ENCODE measurements at places on chromosomes 5 and 9. TPM values are rescaled to one million over a fixed set of nuclear protein-coding genes. Genes with fewer than 3 reads are reported as not detected.

- no peak for DNase-seq
Observed at GRCh38 chr5:158943057-158943456, 156.7 kb downstream of the EBF1 start.

GRCh38 chr5:135364421-135365262 is 34.4 kb downstream of the MACROH2A1 start:
- no peak for DNase-seq

- DNase-seq: peak; percentile 65
Observed at GRCh38 chr5:178232124-178232919, at the start of gene PHYKPL. PHYKPL (minus strand) TSS chr5:178232802; CDS start chr5:178232550, 252 bp downstream.

DNA sequence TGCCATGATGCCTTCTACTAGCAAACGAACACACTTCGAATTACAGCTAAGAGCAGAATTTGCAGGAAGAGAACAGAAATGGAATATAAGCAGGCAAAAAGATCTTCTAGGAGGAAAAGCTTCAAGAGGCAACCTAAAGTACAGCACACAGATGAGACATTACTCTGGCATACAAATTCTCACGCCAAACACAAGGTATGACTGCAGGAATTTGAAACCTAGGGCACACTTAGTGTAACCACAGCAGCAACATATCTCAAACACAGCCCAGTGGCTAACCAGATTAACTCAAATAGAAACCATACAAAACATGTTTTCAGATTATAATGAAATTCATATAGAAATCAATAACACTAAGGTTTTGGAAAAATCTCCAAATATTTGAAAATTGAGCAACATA is 481.0 kb upstream of the RGMB start:
- no peak for DNase-seq

DNA sequence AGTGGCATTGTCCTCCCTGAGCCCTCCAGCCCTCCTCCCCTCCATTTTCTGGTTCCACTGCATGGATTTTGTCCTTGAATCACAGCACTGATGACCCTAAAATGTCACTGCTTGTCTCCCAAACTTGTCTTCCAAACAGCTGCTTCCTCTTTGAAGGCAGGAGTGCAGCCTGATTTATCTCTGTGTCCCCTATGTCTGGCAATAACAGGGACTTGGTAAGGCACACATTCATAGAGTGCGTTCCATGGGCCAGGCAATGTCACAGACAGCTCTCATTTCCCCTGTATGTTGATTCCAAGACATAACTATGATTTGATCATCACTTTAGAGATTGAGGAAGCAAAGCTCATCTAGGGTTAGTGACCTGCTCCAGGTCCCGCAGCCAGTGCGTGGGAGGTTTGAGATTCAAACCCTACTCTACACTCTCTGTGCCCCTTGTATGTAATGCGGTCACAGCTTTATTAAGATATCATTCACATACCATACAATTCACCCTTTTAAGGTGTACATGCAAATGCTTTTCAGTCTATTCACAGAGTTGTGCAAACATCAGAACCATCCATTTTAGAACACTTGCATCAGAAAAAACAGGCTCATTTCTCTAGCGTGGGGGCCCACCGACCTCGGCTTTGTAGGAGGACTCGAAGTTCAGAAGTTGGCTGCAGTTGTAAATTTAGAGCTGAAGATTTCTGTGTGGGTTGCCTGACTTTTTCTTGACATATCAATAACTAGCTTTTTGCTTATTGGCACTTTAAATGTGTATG is 28.4 kb upstream of the BOD1 start:
- DNase-seq: no peak

GRCh38 chr5:164688437-164688836 is 1183.0 kb downstream of the MAT2B start:
- no peak for DNase-seq

DNA sequence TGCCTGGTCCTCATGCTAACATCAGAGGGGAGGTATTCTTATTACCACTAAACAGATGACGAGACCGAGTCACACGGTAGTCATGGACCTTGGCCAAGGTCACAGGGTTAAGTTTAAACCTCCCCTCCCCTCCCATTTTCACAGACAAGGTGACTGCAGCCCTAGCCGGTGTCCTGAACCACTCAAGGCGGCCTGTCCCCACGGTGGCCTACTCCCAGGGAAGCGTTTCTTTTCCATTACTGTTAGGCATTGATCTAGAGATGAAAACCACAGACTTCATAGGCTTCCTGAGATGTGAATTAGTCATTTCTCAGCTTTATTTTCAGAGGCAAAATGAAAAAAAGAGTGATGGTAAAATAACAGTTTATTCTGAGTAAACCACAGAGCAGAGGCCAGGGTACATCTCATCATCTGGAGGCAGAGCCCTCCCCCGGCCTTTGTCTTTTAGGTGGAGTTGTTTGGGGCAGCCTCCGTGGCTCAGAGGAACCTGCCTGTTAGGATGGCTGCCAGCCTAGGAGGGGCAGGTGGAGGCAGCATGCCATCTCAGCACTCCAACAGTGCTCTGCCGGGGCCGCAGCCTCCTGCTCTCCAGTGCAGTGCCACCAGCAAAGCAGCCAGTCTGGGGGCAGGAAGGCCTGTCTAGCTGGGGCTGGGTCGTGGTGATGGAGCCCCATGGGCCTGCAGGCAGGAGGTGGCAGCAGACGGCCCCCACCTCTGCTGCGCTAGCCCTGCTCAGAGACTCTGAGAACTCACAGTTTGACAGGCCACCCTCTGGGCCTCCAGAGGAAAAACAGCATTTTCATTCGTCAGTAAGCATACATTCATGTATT is 71.2 kb downstream of the RAPGEF1 start:
- DNase-seq: peak; percentile 47

- no peak for DNase-seq
Observed at GRCh38 chr5:150507474-150508276, at the start of gene NDST1. NDST1 (plus strand) TSS chr5:150508131; CDS start chr5:150521255, 13,124 bp downstream.

DNA sequence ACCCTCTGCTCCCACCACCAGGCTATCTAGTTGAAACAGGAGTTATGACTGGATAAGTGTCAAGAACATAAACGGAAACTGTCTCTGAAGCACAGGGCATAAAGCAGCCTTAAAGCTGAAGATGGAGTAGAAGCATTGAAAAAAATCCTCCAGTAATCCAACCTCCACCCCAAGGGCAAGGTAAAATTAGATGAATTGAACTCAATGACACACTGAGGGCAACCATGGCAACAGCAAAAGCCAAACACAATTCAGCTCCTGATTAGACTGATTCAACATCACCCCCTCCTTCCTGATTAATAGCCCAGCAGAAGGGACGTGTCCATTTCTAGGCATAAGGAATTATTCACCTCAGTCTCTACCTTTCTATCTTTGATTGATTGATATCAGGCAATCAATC is 183.2 kb upstream of the MAP3K1 start:
- no peak for DNase-seq

DNA sequence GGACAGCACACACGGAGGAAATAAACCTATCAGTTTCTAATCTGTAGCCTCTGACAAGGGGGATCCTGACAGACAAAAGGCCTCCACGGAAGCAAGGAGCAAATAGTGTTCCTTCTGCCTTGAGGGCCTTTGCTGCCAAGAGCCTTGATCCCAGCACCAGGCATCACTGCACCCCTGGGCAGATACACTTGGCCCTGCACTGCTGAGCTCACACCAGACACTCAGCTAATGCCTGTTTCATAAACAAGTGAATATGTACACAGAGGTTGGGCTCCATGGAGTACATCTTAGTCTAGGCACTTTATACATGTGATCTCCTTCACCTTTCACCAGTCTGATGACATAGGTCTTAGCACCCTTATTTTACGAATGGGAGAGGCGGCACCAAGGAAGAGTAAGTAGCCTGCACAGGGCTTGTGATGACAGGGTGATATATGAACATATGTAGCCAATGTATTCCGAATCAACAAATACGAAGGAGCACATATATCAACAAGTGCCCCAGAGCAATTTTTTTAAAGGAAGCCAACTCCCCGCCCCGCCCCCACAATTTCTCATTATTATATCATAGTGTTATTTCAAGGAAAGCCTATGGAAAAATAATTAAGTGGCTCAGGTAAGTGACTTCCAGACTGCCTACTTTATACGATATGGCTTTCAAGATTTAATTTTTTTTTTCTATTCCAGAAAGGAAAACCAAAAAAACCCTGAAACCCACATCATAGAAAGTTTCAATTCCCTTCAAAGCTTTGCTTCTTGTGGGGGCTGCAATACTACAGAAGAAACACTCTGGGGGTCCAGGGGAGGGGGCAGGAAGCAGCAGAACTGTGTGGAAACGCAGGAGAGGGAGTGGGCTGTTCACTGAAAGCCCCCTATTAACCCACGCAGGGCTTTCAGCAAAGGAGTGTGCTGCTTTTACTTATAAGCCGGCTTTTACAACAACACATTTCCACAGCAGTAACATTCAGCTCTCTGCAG is 32.0 kb downstream of the CDC14B start:
- DNase-seq: no peak

GRCh38 chr9:38027714-38028113 is 41.3 kb downstream of the SHB start:
- DNase-seq: no peak

- no peak for DNase-seq
Observed at GRCh38 chr5:75690669-75691068, 26.6 kb downstream of the POC5 start.

DNA sequence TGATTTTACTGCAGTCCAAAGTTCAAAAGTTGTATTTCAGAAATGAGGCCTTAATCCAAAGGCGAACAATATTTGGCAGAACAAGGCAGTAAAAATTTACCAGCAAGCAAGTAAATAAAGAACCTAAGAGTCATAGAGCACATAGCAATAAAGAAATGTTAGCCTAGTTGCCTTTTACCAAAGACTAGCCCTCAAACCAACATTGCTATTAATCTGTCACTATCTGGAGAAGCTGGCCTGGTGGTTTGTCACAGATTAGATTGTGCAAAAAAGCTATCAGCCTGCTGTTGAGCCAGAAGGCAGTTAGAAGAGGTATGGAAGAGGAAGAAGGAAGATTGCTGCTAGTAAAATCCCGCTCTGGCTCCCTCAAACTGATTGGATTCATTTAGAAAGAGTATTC is 304.7 kb upstream of the KLF4 start:
- DNase-seq: no peak

GRCh38 chr5:168663276-168664004 is 84.3 kb upstream of the PANK3 start:
- no peak for DNase-seq

DNA sequence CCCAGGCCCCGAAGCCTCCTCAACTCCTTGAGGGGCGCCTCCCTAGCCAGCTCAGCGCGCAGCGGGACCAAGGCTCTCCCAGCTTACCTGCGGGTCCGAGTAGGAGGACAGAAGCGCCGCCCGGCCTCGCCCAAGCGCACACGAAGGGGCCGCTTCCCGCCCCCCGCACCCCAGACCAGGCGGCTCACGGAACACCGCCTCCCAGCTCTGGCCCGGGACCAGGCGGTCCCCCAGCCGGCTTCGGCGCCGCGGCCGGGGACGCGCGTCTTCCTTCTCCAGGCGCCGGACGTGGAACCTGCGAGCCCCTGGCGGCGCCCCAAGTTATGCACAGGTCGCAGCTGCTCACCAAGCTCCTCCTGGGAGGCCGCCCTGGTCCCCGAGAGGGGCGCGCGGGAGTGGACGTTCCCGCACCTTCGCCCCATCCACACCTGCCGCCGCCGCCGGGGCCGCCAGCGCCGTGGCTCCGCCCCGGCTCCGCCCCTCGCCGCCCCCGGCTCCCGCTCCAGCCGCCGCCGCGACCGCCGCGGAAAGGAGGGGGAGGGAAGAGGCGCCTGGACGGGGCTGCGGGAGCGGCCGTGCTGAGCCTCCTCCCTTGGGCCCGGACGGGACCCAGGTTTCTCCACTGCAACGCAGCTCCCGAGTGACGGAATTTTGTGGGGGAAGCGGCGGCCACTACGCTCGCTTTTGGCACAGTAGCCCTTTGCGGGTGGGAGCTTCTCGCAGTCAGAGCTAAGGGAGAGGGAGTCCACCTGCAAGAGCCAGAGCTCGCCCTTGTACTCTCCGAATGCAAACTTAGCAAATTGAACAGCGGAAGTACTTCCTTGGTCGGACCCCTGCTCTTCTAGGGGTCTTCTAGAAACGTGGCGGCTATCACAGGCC is 77.5 kb upstream of the IFNE start:
- peak; percentile 61 for DNase-seq

DNA sequence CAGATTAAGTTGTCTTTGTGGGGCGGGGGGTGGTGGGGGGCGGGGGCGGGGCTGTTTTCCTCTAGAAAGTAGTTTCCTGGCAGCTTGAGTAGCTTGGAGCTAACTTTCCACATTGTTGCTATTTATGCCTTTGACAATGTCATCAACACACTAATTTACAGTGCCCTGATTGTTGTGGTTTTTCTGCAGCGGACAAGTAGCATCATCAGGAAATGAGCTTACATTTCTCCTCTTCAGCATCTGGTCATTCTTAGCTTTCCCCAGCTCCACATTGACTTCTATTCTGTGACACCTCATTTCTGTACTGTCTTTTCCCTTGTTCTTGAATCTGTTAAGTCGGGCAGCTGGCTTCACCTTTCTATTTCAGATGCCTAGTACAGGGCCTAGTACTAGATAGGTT is 112.3 kb upstream of the RAD23B start:
- DNase-seq: no peak

GRCh38 chr9:131396626-131397025 is 2.7 kb downstream of the PRRC2B start:
- DNase-seq: no peak

DNA sequence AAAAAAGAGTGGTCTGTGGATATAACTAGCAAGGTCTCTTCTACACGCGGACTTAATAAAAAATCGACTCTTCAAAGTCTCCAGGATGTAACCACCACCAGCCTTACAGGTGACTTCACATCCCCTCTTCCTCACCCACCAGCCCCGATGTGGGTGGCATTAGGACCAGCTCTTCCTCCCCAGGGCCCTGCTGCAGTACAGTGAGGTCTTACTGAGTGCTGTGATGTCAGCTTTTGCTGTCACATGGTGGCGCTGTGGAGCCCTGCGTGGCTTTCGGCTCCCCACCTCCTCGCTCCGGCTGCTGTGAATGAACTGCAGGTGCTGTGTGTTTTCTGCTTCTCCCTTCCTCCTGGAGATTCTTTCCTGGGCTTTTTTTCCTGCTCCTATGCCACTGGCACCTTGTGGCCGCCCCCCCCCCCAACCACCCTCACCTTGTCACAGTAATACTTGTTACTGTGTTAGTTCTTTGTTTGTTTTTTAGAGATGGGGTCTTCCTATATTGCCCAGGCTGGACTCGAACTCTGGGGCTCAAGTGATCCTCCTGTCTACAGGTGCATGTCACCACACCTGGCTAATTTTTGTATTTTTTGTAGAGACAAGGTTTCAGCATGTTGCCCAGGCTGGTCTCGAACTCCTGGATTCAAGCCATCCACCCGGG is 15.8 kb upstream of the RAPGEF1 start:
- DNase-seq: peak; percentile 79

GRCh38 chr5:120419127-120419526 is 45.0 kb upstream of the PRR16 start:
- DNase-seq: no peak

SLC26A2 gene
- total RNA-seq: 14.7 TPM

GIN1 gene
- 14.6 TPM for total RNA-seq

SEMA6A gene
- not detected for total RNA-seq

ROR2 gene
- total RNA-seq: not detected

TMEM174 gene
- not detected for total RNA-seq

SUSD1 gene
- total RNA-seq: 2.5 TPM

SLC12A2 gene
- total RNA-seq: 16.4 TPM

C9orf43 gene
- 1.1 TPM for total RNA-seq

GEMIN5 gene
- total RNA-seq: 16.3 TPM
